ENCODE measurements at places on chromosomes 6 and 20.

- no peak for DNase-seq
Observed at GRCh38 chr6:13836170-13836569, 21.8 kb upstream of the MCUR1 start.

DNA sequence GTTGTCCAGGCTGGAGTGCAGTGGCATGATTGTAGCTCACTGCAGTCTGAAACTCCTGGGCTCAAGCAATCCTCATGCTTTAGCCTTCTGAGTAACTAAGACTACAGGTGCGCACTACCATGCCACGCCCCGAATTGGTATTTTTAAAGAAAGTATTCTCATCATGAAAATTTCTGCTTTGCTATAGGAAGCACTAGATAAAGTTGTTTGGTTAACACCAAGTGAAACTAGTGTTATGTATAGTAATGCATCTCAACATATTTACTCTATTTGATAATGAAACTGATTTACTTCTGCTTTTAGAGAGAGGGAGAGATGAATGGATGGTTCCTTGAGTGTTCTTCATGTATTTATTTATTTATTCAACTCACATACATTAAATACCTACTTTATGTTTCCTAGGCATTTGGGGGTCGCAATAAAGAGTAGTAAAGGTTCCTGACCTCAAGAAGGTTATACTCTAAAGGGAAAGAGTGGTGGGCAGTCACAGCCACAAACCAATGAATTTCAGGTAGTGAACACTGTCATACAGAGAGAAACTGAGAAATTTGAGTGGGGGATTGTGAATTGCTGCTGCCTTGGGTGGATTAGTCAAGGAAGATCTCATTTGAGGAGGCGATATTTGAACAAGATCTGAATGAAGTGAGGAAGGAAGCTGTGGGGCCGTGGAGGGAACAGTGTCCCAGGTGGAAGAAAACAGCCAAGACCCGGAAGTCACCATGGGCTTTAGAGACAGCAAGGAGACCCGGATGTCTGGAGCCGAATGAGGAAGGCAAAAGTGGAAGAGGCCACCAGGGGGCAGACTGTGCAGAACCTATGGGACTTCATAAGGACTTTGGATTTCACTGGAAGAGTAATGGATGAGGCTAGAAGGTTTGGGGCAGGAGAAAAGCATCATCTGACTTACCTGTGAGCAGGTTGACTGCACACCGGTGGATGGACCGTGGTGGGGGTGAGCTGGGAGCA lies 185.6 kb downstream of the TSHZ2 start:
- DNase-seq: no peak

DNA sequence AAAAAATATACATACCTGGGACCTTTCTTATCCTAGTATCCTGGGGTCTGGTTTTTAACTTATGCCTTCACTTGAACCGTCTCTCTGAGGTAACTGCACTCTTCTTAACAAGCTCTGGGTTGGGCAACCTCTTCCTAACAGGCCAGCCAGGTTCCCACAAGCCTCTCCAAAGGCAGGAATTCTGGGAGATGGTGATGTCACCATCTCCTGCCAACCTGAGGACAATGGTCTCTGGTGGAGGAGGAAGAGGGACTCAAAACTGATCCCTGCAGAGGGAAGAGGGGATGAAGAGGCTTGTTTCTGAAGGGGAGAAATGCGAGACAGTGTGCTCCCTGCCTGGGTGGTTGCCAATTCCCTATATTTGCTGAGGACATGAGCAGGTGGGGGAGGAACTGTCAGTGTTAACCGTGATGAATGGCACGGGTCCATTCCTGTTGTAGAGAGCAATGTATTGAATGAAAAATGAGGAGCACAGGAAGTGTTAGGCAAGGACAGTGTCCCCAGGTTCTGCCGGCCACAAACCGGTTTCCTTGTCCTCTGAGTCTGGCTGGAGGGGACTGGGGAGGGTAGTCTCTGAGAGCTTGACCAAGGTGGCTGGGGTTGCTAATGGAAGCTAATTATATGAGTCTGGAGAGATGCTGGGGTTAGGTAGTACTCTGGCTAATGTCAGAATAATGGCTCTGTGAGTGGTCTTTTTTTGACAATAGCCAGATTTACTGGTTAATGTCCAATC lies 95.5 kb downstream of the KCNB1 start:
- DNase-seq: no peak

DNA sequence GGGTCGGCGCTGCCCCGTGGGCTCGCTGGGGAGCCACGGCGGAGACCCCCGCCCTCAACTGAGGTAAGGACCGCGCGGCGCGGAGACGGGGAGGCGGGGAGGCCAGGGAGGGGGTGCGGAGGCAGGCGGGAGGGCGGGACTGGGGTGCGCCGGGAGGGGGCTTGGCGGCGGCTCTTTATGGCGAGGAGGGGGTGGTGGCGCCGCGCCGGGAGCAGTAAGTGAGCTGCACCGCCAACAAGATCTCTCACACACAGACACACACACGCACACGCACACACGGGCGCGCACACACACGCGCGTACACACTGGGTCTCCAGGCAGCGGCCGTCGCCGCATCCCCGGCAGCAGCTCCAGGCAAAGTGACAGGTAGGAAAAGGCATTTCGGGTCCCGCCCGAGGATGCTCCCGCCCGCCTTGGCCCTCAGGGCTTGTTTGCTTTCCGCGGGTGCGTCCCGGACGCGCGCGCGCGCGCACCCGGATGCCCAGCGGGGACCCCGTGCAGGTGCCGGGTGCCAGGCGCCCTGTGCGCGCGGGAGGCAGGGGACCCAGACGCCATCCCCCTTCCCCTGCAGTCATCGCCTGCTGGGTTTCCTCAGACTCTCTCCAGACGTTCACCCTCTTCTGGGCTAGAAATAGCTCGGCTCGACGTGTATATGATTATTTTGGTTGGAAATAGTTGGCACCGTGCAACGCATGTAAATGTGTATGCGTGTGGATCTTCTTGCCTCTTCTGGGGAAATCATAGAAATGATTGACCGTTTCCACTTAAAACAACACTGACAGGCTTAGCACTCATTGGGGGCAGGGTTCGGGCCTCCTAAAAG lies at the start of gene PLCB4:
Gene PLCB4 (plus strand): TSS at position 247 of the 823 bp plus-strand sequence. CDS start 238,728 bp downstream, outside the sequence.
- DNase-seq: no peak

Measured in stimulated activated CD4-positive, alpha-beta T cell treated with anti-CD3 and anti-CD28 coated beads, Interleukin-15, amount 100 ng/mL, for 1 hour (primary cell).